ENCODE measurements at places on chromosomes 6 and 20.

- no peak for DNase-seq
These were observed 24.6 kb downstream of the CYP24A1 start for GRCh38 chr20:54148947-54149764.

DNA sequence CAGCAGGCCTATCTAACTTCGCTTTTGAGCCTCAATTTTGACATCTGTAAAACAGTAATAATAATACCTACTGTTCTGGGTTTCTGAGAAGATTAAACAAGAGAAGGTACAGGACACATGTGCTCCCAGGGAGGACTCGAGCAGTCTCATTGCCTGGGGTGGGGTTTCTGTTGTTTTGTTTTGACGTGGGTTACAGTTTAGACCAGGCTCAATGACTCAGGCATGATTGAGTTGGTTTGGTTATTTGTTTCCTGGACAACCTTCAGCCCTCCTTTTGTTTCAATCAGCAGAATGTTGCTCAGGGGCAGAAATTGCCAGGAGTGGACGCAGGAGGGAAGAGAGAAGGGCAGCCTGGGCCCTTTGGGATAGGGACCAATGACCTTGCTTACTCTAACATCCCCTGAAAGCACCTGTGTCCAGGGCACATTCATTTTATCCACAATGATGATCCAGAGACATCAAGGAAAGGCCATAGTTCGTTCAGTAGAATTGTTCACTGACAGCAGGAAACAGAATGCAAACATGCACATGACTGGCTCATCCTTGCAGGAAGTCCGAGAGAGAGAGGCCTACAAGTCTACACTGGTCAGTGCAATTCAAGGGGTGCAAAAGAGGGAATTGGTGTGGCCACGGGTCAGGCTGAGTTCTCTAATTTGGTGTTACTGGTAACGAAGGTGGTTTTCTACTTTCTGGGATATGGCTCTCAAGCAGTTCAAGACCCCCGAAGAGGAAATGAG is 74.5 kb upstream of the MRPS10 start:
- no peak for DNase-seq

DNA sequence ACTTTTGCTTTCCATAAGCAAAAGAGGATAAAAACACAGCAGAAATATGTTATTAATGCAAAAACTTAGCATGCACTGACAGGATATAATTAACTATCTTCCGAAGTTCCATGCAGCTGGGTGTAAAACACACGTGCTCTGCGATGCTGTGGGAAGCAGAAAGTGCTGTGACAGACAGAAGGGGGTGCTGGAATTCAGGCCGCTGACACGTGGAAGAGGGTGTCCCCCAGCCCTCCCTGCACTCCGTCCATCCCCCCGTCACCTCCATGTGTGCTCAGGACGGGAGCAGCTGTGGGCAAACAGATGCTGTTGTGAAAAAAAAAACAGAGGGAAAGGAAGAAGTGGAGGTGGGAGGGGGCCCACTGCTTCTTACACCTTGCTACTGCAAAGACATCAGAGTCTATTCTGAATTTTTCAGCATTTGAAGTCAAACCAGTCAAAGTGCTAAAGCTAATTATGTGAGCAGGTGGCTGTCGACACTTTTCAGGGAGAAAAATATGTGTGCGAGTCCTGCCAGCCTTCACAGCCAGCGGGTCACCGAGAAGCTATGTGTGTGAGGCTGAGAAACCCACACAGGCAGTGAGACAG is 175.9 kb upstream of the AFDN start:
- DNase-seq: no peak

DNA sequence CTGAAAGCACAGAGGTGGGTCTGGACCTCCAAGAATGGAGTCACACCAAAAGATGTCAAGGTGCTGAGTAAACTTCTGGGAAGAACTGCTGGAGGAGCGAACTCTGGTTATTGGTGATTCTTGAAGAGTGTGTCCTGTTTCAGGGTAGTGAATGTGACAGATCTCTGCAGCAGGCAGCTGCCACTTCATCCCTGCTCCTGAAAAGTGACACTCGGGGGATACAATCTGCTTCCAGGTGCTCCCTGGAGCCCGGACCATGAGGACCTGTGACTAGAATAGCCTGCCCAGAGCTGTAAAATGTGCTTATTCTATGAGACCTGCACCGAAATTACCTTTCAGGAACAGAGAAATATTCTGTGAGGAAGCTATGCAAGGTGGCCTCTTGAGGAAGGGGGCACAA is 191.1 kb downstream of the FOXC1 start:
- no peak for DNase-seq

GRCh38 chr20:57713951-57714350 is 4.1 kb upstream of the PMEPA1 start:
- DNase-seq: no peak

DNA sequence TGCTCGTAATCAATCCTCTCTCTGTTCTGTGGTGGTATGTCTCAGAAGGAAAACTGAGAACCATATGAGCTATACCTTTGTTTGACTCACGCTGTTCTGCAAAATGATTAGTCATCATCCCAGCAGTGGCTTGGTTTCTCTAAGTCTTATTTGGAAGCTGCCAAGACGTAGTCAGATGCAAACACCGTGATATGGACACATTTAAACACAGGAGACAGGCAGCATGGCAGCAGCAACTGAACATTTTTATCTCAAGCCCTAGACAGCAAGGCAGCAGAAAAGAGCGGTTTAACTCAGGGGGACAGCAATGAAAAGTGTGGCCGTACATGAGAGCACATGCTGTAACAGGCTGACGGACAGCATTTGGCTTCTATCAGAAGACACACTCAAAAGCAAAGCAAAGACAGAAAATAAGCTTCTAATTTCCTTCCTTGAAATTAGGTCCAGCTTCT is 1295.1 kb downstream of the EPHA7 start:
- no peak for DNase-seq

DNA sequence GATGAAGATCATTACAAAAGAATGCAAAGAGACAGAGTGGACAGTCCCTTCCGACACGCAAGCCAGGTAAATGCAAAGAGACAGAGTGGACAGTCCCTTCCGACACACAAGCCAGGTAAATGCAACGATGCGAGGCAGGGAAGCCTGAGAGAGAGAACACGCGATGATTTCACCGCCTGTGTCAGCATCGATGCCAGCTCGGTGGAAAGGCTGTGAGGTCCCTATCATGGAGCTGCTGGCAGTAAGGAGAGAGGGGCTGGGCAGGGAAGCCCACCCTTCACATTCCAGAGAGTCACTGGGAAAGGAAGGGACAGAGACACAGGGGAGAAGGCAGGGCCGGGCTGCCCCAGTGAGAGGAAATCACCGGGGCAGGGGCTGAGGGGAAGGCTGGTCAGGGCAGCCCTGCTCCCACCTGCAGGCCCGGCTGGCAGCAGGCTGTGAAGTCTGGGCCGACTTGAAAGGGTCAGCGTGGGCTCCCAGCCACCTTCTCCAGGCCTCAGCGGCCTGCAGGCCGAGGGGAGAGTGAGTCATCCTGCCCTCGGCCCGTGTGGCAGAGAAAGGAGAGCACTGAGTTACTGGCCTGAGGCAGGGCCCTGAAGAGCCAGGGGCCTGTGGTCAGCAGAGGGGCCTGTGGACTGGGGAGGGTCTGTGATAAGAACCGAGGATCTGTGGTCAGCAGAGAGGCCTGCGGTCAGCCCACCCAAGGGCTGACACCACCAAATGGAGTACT is 80.4 kb downstream of the DACT2 start:
- no peak for DNase-seq

DNA sequence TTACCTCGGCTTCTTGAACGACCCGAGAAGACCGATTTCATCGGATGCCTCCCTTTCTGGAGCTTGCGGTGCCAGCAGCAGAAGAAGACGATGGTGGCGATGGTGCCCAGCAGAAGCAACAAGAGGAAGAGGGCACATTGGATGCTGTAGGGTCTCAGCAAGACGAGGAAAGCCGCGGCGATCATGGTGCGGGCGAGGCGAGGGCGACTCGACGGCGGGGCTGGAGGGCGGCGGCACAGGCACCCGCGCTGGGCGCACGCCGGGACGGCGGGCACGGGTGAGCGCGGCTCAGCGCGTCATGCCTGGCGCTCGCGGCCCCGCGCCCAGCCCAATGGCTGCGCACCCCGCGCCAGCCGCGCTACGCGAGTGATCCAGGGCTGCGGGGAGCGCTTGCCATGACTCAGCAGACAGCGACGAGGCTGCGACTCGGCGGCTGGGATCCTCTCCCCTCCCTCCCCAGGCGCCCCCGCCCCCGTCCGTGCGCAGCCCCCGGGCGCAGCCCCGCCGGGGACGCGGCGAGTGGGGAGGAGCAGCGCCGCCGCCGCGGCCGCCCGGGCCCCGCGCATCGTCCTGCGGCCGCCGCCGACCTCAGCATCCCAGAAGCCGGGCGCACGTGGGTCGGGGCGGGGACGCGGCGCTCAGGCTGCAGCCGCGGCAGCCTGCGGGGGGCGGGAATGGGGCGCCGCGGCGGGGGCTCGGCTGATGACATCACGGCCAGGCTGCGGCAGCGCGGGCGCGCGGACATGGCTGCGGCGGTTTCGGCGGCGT is at the start of gene BEND6:
TSS of gene BEND6 (plus strand) at position 705 of the 768 bp plus-strand sequence. CDS start 26,704 bp downstream, outside the sequence.
- DNase-seq: no peak

GRCh38 chr6:30612213-30612612 is 4.8 kb downstream of the PPP1R10 start:
- DNase-seq: no peak

GRCh38 chr6:21707524-21708319 is 114.2 kb downstream of the SOX4 start:
- DNase-seq: no peak

GRCh38 chr6:95545226-95545625 is 32.1 kb upstream of the MANEA start:
- no peak for DNase-seq

- no peak for DNase-seq
These were observed 20.8 kb upstream of the KIF25 start for GRCh38 chr6:167976708-167977107.

DNA sequence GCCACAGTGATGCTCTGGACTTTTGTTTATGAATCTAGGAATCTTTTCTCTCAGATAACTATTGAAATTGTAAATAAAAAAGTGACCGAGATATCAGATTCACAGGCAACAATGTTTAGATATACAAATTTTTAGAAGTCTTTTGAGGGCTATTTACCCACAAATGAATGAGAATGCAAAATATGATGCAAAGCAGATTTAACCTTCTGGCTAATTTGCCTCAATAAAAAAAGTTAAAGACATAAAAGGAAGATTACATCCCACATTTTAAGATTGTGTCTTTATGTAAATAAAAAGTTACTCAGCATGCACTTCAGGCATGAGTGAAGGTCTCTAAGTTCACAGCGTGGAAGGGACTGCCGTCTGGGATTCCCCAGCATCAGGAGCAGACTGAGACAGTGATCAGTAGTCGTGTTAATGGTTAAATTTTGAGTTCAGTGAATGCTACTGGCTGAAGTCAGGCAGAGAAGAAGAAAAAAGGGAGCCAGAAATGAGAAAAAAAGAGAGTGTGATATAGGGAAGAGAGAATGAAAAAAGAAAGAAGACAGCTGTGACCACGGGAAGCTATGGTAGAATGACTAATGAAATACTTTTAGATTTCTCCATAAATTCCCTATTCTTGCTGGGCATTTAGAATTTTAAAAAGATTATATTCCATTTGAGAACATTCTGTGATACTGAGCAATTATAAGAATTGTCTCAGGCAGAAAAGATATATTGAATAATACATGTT is 93.6 kb downstream of the MYB start:
- DNase-seq: no peak

DNA sequence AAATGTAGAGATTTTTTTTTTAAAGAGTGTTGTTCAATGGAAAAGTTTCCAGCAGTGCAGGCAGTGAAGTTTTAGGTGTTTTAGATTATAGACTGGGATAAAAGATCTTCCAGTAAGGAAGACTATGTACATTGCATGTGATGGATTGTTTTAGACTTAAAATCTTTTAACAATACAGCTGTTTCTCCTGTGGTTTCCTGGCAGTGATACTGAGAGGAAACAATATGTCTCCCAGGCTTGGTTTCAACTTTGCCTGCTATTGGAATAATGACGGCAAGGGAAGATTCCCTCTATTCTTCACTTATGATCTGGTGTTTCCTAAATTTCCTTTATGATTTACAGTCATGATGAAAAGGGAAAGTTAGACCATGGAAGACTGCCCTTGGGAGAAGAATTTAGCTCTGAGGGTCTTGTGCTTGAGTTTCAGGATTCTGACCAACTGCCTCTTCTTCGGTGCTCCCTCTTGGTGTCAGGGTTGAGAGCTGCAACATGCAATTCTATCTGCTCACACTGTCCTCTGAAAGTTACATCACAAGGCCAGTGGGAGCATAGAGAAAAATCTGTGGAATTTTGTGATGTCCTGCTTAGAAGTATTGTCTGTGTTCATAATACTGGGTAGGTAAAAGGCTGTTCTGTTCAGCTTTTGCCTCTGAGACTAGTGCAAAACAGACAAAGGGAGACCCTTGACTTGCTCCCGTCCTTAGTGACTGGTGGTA is 262.8 kb upstream of the MAN1A1 start:
- no peak for DNase-seq

DNA sequence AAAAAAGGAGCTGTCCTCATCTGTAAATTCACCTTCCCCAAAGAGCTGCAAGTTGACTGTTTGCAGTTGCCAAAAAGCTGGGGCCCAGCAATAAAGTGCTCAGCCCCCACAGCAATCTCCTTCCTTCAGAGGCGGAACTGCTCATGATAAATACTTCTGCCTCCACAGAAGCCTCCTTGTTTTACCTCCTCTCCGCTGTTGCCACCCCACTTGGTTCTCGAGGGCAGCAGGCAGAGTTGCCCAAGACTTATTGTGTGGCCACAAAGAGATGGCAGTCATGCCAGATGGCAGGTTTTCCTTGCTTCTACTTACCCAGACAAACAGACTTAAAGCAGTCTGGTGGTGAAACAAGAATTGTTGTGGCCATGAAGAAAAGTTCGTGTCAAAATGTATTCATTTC is 66.3 kb downstream of the SLX4IP start:
- DNase-seq: no peak

- DNase-seq: no peak
These were observed 23.5 kb downstream of the TM9SF4 start for GRCh38 chr20:32132911-32133549.

GRCh38 chr6:30005482-30005881 is 55.6 kb upstream of the POLR1H start:
- DNase-seq: no peak

GRCh38 chr20:25221592-25222460 is 26.1 kb upstream of the PYGB start:
- no peak for DNase-seq

- no peak for DNase-seq
These were observed 137.5 kb downstream of the ATXN1 start for GRCh38 chr6:16623731-16624130.

GRCh38 chr20:59104831-59105230 is 58.8 kb upstream of the ZNF831 start:
- DNase-seq: no peak

- no peak for DNase-seq
These were observed 116.3 kb downstream of the ANKRD60 start for GRCh38 chr20:58112017-58112781.
